ENCODE measurements at places on chromosomes 12 and 14.

GRCh38 chr14:51889851-51890250 lies 29.4 kb downstream of the GNG2 start:
- no peak for DNase-seq

- DNase-seq, result no peak
Observed at GRCh38 chr12:120851944-120852343, 52.2 kb downstream of the SPPL3 start.

DNA sequence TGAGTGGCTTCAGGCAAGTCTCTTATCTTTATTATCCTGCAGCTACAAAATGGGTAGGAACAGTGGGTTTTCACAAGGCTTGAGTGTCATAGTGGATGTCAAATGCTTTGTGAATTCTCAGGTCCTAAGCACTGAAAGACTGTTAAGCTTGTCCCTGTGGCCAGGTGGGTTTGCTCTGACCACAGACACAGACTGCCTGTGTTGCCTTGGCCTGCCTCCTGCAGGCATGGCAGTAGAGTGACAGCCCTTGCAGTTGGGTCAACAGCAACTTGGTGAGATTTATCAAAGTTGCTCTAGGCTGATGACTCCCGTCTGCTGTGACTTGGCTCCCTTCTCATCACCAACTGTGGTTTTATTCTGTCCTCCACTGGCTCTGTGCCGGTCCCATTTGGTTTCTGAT lies 520.0 kb upstream of the CCDC196 start:
- no peak for DNase-seq

DNA sequence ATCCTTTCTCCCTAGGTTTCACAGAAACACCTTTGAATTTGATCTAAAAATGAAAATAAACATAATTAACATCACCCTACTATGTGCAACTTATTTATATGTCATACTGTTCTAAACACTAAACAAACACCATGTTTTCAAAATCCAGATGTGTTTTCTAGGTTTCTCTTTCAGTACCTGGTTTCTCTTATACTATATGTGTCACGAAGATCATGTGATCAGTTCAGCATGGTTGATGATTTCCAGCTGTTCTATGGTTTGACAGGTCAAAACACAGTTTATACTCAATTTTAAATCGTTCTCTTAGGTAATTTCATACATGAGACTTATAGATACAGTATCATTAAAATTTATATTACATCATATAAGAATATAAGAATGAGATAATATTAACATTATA lies 373.1 kb downstream of the SOX5 start:
- DNase-seq, result no peak

GRCh38 chr12:79367032-79367589 lies 323.7 kb downstream of the PAWR start:
- DNase-seq, result no peak

DNA sequence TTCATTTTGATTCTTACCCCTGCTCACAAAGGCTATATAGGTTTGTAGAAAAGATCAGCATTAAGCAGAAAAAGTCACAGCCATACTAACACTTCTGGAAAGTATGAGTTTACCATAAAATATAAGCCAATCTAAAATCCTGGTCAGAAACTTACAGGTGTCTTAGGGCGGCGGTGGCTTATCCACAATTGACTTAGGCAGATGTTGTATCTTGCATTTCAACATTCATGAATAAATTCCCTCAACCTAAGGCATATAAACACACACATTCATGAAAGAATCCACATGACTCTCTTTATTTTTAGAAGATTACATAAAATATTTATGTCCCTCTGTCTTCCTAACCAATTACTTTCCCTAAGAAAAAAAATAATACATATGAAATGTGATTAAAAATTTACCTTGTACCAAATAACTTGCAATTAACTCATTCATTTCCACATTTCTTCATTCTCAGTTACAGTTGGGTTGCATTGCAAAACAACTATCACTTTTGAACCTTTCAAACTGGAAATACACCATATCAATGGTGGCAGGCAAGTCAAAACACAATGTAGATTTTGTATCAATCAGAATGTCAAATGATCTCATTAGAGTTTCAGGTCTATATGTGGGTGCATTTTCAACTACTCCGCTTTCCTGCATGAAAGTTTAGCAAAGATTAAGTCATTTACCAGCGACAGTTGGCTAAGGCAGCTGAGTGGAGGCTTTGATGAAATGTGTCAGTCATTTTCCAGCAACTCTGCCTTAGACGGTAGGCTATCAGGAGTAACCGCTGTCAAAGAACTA lies 124.4 kb downstream of the SLC15A5 start:
- no peak for DNase-seq

- DNase-seq, result no peak
Observed at GRCh38 chr12:12661086-12661856, 34.7 kb downstream of the GPR19 start.

GRCh38 chr12:96020314-96021003 lies 14.9 kb downstream of the LTA4H start:
- DNase-seq, result no peak

- DNase-seq, result peak; percentile 65
Observed at GRCh38 chr14:39368261-39368959, 63.8 kb downstream of the FBXO33 start.

DNA sequence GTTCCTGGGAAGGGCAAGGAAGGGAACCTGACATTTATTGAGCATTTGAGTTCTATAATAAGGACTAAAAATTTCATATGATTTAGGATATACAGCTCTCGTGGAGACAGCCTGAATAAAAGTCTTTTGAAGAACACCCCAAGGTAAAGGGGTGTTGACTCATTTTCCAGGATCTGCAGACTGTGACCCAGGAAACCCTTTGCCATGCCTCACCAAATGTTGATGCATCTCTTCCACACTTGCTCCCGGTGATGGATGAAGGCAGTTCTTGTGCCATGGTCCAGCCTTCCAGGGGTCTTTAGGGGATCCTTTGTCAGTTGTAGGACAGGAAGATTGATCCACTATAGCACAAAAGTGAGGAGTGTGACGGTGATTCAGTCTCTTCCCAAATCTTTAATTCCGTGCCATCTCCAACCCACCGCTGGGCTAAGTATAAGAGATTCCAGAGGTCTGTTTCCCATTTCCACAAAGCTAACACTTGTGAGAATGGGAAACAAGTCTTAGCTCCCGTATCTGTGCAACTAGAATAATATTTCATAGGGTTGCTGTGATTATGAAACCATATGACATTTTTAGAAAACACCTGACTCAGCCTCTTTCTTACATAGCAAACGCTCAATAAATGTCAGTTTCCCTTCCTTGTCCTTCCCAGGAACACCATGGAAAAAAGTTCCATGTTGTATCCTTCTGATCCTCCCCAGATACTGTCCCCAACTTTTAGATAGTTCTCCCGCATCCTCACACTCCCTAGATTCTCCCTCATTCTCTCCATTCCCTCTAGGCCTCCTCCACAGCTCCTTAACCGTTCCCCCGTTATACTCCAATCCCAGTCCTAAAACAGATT lies 836 bp downstream of the AAAS start:
- DNase-seq, result no peak

DNA sequence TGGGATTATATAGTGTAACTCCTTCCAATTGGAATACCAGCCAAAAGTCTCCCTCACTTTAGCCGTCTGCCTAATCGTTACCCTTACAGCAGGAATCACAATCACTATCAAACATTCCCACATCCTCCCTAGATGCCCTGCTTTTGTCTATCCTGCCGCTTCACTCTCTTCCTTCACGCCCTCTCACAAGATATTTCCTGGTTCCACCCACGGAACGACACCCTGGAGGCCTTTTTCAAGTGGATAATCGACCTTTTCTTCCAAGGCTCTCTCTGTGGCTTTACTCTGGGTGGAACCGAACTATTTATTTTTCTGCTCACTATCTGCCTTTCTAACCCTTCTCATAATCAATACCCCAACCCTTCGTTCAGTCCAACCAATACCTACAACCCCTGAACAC lies 58.9 kb downstream of the MOK start:
- no peak for DNase-seq

GRCh38 chr12:49633703-49634345 lies 10.5 kb downstream of the PRPF40B start:
- DNase-seq, result no peak

DNA sequence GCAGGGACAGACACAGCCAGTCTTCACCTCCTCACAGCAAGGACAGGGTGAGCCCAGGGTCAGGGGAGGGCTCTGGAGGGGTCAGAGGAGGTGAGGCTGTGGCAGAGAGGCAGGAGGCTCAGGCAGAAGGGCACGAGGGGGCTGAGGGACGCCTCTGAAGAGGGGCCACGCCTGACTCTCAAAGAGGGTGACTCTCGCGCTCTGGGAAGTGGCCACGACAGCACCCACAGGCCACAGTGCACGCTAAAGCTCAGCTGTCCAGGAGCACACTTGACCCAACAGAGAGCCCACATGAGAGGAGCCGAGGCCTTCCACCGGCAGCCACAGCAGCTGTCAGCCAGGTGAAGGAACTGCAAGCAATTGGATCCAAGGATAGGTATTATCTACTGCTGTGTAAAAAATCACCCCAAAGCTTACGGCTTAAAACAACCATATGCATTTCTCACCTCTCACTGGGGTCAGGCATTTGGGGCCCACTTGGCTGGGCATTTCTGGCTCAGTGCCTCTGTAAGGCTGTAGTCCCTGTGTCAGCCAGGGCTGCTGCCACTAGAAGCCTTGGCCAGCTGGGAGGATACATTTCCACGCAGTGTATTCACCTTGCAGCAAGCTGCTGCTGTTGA lies 27.8 kb downstream of the SLC6A12 start:
- no peak for DNase-seq

DNA sequence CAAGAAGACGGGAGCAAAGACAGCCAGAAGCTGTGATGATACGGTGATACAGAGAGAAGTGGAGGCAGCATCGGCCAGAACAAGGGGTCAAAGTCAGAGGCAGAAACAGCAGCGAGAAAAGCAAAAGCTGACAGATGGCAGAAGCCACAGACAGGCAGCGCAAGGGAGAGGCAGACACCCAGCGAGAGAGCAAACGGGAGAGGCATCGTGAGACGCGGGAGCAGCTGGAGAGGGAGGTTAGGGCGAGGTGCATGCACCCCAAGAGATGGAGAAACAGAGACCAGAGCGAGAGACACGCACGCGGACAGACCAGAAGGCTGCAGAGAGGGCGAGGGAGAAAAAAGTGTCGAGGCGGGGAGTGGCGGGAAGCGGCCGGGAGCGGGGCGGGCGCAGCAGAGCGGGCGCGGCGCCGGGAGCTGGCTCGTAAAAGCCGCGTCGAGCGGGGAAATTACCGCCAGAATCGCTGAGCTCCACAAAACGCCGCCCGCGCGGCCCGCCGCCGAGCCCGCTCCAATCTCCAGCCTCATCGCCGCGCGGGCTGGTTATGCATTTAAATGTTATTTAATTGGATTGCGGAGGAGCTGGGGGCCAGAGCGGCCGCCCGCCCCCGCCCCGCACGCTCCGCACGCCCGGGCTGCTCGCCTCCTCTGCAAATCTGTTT lies 15.6 kb downstream of the SMUG1 start:
- DNase-seq, result peak; percentile 76

- no peak for DNase-seq
Observed at GRCh38 chr12:52799505-52800211, 3.7 kb upstream of the KRT3 start.

- DNase-seq, result no peak
Observed at GRCh38 chr12:728781-729180, 23.6 kb upstream of the WNK1 start.

DNA sequence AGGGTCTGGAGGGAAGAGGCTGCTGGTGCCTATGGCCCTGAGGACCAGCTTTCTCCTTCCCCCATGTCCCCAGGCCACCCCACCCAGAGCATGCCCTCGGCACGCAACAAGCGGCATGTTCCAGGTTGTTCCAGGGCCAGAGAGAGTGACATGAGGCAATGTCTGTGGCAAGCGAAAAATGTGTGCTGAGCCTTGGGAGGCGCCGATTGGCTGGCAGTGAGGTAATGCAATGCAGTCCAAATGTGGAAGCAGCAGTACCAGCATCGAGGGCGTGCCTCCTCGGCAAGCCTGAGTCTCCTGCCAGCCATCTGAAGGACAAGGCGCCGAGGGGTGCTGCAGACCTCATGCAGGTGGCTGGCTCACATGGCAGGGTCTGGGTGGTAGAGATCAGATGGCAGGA lies 423.8 kb downstream of the NRXN3 start:
- no peak for DNase-seq

DNA sequence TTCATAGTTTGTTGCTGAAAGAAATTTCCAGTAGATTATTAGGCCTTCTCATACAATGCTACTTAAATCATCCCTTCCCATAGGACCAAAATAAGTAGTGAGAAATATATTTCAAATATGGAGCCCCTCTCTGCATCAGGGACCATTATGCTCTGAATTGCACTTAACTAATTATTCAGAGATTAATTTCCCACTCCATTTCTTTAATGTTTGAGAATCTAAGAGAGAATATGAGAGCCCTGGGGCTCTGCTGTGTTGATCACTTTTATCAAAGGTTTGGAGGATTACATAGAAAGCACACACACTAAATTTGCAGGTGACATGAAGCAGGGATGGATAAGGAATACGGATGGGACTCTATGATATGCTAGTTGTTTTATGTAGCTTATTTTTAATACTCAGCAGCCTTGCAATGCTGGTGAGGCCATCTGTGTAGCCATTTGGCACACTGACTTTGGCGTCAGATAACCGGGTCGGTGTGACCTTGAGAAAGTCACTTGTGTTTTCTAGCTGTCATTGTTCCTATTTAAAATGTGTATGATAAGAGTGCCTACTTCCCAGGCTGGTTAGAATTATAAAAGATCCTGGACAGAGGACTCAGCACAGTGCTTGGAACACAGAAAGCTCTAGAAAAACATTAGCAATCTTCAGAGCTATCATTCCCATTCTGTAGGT lies 49.9 kb upstream of the FBXO21 start:
- no peak for DNase-seq

GRCh38 chr14:104933746-104934733 lies 9.4 kb downstream of the PLD4 start:
- no peak for DNase-seq

- DNase-seq, result no peak
Observed at GRCh38 chr12:45464699-45465098, 248.8 kb downstream of the ANO6 start.

DNA sequence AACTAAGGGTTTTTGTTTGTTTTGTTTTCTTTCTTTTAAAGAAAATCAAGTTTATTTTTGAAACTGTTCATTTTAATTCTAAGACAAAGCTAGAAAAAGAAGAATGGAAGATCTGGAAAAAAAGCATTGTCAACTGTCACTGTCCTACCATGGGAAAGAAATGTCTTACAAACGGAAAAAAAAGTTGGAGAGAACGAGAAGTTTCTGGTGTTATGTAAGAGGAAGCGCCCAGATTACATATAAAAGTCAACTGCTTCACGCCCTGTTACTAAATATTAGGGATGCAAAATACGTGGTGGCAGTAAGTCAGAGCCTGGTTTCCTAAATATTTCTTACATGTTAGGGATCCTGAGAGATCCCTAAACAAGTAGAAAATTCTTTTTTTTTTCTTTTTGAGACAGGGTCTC lies 14.3 kb upstream of the FBXL14 start:
- DNase-seq, result no peak
